Hematopoietic multipotent progenitor cell treated with erythropoietin and hydrocortisone succinate and interleukin-3 and kit ligand, for 8 days (in vitro differentiated cells): ENCODE measurements at places on chromosomes 12 and 14.

DNA sequence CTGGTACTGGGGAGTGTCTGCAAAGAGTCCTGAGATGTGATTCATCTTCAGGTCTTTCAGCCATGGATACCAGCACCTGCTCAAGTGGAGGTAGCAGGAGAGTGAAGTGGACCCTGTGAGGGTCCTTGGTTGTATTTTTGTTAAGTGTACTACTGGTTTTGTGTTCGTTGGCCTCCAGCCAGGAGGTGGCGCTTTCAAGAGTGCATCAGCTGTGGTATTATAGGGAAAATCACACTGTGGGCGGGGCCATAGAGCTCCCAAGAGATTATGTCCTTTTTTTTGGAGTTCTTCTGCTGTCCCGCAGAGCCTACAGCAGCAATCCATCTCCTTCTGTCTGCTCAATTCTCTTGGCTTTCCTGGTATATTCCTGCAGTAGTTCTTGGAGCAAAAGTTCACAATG lies 66.8 kb downstream of the SPATA7 start:
- no peak for DNase-seq

GRCh38 chr14:56216626-56217379 lies 98.6 kb downstream of the PELI2 start:
- DNase-seq = peak; percentile 86

DNA sequence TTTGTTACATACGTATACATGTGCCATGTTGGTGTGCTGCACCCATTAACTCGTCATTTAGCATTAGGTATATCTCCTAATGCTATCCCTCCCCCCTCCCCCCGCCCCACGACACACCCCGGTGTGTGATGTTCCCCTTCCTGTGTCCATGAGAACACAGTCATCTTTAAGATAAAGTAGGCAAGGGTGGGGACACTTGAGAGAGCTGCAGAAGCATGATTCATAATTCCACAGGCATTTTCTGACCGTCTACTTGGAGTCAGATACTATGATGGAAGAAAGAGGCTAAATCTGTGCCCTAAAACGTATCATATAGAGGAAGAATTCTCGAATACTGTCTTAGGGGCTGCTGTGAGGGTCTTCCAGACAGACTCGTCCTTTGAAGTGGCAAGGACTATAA lies 145.9 kb upstream of the VASH1 start:
- no peak for DNase-seq

DNA sequence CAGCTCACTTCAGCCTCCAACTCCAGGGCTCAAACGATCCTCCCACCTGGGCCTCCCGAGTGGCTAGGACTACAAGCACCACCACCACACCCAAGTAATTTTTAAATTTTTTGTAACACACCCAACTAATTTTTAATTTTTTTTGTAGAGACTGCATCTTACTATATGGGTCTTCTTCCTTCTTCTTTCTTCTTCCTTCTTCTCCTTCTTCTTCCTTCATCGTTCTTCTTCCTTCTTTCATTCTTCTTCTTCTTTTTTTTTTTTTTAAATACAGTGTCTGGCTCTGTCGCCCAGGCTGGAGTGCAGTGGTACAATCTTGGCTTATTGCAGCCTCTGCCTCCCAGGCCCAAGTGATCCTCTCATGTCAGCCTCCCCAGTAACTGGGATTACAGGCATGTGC lies 965 bp upstream of the CREBL2 start:
- no peak for DNase-seq

DNA sequence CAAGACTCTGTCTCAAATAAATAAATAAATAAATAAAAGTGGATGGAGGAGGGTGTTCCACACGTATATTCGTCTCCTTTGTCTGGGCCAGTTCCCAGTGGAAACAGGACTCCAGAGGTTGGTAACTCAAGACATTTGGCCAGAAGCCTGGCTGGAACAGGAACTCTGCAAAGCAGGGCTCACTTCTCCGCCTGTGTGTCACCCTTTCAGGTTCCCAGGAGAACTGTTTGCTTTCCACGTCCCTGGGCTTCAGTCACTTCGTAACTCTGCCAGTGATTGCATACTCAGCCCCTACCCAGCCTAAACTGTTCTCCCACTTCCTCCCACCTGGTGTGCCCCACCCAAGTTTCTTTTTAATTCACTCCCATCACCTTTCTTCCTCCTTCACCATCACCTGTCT lies 7.0 kb upstream of the UBE2N start:
- DNase-seq = no peak
